ENCODE measurements at places on chromosomes 3 and 15.

- no peak for DNase-seq
These were observed 23.8 kb downstream of the METTL6 start for GRCh38 chr3:15403495-15403894.

- DNase-seq = no peak
These were observed 831.7 kb upstream of the ARPP21 start for GRCh38 chr3:34807611-34808010.

GRCh38 chr3:146274833-146275232 is 23.9 kb upstream of the PLSCR4 start:
- no peak for DNase-seq

DNA sequence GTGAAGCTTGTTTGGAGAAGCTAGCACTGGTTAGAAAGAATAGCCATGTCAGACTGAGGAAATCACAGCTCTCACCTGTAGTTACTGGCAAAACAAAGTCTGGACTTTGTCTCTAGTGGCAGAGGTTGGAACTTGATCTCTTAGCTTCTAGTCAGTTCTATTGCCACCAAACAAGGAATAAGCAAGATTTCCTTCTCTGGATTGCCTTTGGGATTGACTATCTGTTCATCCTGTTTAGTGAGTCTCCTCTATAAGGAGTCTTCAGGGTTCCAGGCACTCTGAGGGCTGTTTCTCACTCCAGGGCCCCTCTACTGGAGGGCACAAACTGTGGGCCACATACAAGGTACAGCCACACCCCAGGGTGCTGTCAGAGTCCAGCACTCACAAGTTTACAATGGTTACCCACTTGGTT is 426.6 kb upstream of the THBS1 start:
- no peak for DNase-seq

GRCh38 chr3:63611382-63611781 is 41.1 kb upstream of the SNTN start:
- no peak for DNase-seq

- DNase-seq = no peak
These were observed 22.7 kb downstream of the ATP6V1A start for GRCh38 chr3:113769551-113769950.

DNA sequence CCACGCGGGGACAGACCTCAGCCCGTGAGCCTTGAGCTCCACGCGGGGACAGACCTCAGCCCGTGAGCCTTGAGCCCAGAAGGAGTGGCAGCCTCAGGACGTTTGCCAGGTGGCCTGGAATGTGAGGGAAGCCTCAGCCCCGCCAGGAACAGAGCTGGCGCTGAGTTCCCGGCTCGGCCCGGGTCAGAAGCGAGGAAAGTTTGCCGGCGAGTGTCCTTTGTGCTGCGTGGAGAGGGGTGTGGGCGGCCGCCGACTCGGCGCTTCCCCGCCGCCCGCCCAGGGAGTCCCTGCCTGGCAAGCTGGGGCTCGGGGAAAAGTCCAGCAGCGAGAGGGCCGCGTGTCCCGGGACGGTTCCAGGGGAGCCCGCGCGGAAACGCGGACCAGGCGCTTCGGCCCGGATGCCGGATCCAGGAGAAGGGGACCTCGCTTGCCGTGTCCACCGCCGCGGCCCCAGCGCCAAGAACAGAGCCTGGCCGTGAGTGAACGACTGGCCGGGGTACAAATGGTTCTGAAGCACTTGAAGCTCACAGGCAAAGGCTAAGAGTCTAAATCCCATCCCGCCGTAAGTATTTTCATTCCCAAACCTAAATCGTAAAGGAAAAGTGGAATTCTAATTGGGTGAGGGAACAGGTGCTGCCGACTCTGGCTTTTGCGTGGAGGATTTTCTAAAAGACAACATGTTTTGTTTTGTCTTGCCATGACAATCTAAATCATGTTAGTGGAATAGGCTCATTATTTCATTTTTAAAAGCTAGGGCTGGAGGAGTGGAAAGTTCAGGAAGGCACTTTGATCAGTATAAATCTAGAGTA is 1.7 kb downstream of the LRRN1 start:
- no peak for DNase-seq

- no peak for DNase-seq
These were observed 5.9 kb downstream of the CMC1 start for GRCh38 chr3:28247286-28247685.

DNA sequence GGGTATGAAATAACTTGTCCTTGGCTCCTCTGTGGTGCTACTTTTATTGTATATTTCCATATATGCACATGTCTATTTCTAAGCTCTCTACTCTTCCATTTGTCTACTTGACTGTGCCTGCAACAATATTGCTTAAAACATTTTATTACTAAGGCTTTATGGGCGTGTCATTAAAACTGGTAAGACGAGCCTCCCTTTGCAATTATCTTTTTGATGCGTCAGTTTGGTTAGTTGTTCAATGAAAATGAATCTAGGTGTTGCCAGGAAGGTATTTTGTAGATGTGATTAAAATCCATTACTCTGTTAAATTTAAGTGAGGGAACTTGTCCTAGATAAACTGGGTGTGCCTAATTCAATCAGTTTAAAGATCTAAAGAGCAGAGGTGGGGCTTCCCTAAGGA is 12.9 kb upstream of the TRA2B start:
- DNase-seq = no peak

GRCh38 chr15:83559310-83559966 is 94.5 kb upstream of the ADAMTSL3 start:
- peak; percentile 50 for DNase-seq

GRCh38 chr3:83023086-83023485 is 1261.6 kb upstream of the GBE1 start:
- no peak for DNase-seq

GRCh38 chr3:97917813-97918536 is 54.3 kb downstream of the RIOX2 start:
- no peak for DNase-seq

DNA sequence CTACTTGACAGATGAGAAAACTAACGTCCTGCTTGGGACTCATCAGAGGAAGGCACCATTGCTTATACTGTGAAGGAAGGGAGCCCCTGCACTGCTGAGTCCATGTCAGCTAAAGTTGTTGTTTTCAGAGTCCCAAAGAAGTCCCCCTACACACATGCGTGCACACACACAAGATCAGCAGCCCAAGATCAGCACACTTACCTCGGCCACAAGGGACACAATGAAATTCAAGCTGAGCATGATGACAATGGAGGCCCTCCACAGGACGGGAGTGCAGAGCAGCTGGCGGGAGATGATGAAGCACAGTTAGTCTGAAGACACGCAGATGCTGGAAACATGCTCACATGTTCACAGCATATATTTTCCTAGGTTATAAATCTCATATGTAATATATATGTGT is 28.6 kb upstream of the ATP13A5 start:
- DNase-seq = no peak

DNA sequence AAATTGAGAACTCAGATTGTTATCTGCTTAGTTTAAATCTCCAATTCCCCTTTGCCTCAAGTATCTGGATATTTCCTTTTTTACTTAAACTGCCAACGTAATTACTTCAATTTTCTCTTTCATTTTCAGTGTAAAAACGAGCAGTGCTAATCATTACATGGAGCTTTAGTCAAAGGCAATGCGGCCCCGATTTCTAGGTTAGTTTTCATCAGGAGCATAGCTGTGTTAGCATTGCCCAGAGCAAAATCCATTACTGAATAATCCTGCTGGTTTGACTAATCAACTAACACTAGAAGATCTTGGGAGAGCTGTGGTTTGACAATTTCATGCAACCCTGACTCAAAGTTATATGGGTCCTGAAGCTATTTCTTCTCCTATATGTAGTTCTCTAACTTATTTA is 46.2 kb downstream of the ZPLD1 start:
- no peak for DNase-seq

GRCh38 chr3:19199131-19199530 is 50.8 kb downstream of the KCNH8 start:
- DNase-seq = no peak

GRCh38 chr3:37054370-37054769 is 61.1 kb downstream of the MLH1 start:
- no peak for DNase-seq
